GM10248 (cell line): ENCODE measurements at places on chromosomes 3 and 15.
A peak's percentile ranks its signal among the peaks of the same experiment; 100 is the strongest.

- no peak for DNase-seq
Measured at GRCh38 chr3:164451072-164451910, 627.0 kb downstream of the SI start.

DNA sequence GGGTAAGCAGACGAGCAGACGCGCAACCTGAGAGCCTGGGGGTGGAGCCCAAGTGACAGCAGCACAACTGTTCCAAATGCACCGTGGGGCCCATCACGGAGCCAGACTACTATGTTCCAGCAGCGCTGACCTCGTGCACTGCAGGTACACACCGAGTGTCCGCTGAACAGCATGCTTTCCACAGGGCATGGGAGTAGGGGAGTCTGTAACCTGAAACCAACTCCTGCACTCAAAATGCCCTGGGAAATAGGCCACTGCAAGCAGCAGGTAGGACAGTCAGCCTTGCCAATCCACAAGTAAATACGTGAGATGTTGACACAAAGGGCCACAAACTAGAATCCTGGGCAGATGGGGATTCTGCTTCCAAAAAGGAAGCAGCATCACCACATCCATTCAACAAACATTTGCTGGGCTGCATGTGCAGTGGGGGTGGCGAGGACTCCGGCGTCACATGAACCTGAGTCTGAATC is 73.9 kb downstream of the TBC1D2B start:
- no peak for DNase-seq

DNA sequence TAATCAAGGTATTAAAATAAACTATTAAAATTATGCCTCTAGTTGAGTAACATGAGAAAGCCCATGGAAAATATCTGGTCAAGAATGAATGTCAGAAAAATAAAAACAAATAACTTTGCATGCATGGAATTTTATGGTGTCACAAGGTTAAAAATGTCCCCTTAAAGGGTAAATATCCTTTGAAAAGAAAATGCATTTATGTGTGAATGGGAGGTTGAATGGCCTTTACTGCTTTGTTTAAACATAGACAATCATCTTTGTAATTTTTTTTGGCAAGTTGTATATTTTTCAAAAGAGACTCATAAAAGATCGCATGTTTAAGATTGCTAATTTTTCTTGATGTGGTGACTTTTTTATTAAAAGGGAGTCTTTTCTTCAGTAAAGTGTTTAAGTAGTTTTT is 564.2 kb downstream of the NR2F2 start:
- no peak for DNase-seq

DNA sequence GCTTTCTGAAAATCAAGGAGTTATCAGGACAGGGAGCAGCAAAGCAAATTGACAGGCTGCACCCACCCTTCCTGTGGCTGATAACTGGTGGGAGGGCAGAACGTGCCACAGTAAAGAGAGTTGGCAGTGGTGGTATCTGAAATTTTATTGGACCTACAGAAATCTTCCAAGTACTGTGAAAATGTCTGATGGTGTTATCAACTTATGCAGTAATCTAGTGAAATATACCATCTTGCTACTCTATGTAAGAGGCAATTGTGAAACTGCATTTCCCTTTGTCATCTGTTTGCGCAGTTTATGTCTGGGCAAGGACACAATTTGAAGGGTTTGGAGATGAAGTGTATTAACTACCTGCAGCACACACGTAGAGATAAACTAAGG is 1.5 kb downstream of the PLCL2 start:
- no peak for DNase-seq

GRCh38 chr3:108473711-108474110 is 36.7 kb downstream of the MYH15 start:
- no peak for DNase-seq

GRCh38 chr3:162029736-162030135 is 533.1 kb downstream of the OTOL1 start:
- DNase-seq = no peak

- peak; percentile 39 for DNase-seq
Measured at GRCh38 chr3:50675179-50676030, 678 bp downstream of the DOCK3 start.

- no peak for DNase-seq
Measured at GRCh38 chr3:145698749-145699148, 462.2 kb downstream of the PLOD2 start.

DNA sequence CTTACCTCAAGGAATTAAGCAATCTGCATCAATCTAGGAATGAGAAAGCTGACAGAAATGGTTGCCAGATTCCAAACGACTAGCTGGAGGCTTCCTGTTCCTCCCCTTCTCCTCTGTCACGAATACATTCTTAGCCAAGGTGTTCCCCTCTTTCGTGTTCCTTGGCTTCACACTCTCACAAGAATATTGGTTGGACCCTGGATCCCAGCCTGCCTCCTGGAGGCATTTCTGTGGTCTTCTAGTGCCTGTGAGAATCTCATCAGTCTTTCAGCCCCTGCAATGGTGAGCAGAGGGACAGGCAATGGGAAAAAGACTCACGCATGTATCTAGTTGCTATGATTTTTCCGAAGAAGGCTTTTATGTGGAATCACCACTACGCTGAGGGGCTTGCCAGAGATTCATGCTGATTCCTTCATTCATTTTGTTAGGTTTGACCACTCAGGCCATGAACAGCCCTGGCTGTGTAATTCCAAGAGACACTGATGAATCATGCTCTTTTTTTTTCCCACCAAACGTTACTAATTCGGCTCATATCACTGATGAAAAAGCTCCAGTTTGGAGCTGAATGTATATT is 1.6 kb upstream of the P3H2 start:
- no peak for DNase-seq
